ENCODE measurements at places on chromosomes 11 and 22.

- no peaks in the 10 kb centered on the region for H3K27me3 ChIP-seq
- DNase-seq, result no peak
- no peak overlapping the region for H3K4me3 ChIP-seq
- no peaks in the 10 kb centered on the region for H3K4me1 ChIP-seq
- no peak overlapping the region for H3K27ac ChIP-seq
Observed at GRCh38 chr22:16651217-16651616, 58.6 kb upstream of the CCT8L2 start.

DNA sequence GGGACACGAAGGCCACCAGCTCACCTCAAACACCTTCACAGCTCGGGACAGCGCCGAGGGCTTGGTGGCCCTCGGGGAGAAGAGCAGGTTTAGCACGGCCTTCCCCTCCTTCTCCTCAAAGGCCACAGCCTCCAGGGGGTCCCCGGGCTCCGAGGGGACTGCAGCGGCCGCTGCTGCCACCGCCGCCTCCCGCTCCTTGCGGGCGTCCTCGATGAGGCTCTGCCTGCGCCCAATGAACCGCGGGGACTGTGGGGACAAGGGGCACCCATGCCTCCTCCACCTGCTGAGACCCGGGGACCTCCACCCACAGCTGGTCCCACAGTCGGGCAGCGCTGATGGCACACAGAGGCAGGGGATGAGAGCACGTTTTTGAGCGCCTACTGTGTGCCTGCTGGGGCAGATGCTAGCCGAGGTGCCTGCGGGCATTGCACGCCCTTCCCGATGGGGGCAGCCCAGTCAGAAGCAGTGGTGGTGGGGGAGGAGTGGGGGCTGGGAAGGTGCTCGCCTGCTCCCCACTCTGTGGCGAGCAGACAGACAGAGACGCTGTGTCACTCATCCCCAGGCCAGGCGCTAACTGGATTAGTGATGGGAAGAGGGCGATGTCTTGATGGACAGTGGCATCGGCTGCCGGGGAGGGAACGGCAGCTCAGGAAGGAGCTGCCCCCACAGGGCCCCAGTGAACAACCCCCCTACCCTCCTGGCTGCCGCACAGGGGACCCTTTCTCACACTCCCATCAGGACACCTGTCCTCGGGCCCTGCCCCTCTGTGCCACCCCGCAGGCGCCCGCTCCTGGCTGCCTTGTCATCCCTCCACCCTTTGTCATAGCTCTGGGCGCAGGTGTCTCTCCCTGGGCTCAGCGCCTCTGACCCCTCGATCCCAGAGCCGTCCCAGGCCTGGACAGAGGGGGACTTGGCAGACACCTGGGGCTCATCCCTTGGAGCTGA lies 1.7 kb downstream of the TH start:
- no peaks in the 10 kb centered on the region for H3K4me1 ChIP-seq
- DNase-seq, result no peak
- no peak overlapping the region for H3K4me3 ChIP-seq

DNA sequence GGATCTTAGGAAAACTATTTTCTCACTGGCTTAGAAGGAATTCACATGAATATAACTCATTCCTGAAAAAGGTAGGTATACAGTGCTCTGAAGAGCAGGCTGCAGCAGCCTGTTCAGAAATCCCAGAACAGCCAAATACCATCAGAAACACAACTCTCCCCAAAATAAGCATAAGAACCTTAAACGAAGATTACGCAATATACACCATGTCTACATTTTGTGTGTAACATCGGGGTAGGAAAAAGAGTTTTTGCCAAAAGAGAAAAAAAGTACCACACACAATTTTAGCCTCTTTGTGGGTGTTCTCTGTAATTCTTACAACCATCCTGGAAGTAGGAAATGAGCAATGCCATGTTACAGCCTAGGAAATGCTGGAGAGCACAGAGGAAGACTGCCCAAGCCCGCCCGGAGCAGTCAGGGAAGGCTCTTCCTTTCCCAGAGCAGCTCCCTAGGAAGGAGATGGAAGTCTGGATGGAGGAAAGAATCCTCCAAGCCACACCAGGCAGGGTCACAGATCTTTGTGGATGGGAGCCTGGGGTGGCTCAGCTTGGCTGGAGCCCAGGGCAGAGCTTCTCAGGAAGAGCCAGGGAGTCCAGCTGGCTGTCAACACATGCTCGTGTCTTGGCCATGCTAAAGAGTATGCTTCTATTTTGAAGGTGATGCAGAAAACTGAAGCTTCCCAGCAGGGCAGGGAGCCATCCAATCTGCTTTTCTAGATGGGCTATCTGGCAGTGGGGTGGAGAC lies 49.7 kb upstream of the ARFGAP3 start:
- DNase-seq, result peak; percentile 53
- H3K4me1 ChIP-seq, result peaks cover 13% of the 10 kb centered on the region
- H3K27ac ChIP-seq, result peak overlapping the region; percentile 38
- H3K27me3 ChIP-seq, result no peaks in the 10 kb centered on the region
- H3K4me3 ChIP-seq, result no peak overlapping the region

GRCh38 chr11:102685754-102686153 lies 19.8 kb downstream of the MMP27 start:
- no peak for DNase-seq
- no peaks in the 10 kb centered on the region for H3K36me3 ChIP-seq
- no peak overlapping the region for H3K4me3 ChIP-seq
- H3K27me3 ChIP-seq, result 0 out of 2 replicates have a peak, but pooled peaks cover 6% of the 10 kb centered on the region
- no peak overlapping the region for H3K27ac ChIP-seq

GRCh38 chr22:29207562-29208501 lies 2.1 kb downstream of the EMID1 start:
- H3K4me3 ChIP-seq, result no peak overlapping the region
- H3K27me3 ChIP-seq, result peaks cover 19% of the 10 kb centered on the region
- no peak for DNase-seq
- H3K27ac ChIP-seq, result no peak overlapping the region
- no peaks in the 10 kb centered on the region for H3K4me1 ChIP-seq

- DNase-seq, result no peak
- no peaks in the 10 kb centered on the region for H3K4me1 ChIP-seq
- no peak overlapping the region for H3K27ac ChIP-seq
- no peaks in the 10 kb centered on the region for H3K36me3 ChIP-seq
- no peak overlapping the region for H3K4me3 ChIP-seq
Observed at GRCh38 chr11:115128226-115128625, 376.0 kb downstream of the CADM1 start.

- H3K4me3 ChIP-seq, result no peak overlapping the region
- no peaks in the 10 kb centered on the region for H3K4me1 ChIP-seq
- no peaks in the 10 kb centered on the region for H3K36me3 ChIP-seq
- DNase-seq, result no peak
- no peak overlapping the region for H3K27ac ChIP-seq
Observed at GRCh38 chr11:119991022-119991404, 146.9 kb downstream of the TRIM29 start.

- H3K4me1 ChIP-seq, result peaks cover 69% of the 10 kb centered on the region
- no peaks in the 10 kb centered on the region for H3K27me3 ChIP-seq
- peak; percentile 93 for DNase-seq
- H3K36me3 ChIP-seq, result no peaks in the 10 kb centered on the region
Observed at GRCh38 chr22:31173386-31174145, 13.6 kb downstream of the RNF185 start.

- H3K36me3 ChIP-seq, result no peaks in the 10 kb centered on the region
- no peak overlapping the region for H3K27ac ChIP-seq
- no peaks in the 10 kb centered on the region for H3K4me1 ChIP-seq
- DNase-seq, result no peak
Observed at GRCh38 chr11:34616830-34617504, 3.9 kb upstream of the EHF start.

DNA sequence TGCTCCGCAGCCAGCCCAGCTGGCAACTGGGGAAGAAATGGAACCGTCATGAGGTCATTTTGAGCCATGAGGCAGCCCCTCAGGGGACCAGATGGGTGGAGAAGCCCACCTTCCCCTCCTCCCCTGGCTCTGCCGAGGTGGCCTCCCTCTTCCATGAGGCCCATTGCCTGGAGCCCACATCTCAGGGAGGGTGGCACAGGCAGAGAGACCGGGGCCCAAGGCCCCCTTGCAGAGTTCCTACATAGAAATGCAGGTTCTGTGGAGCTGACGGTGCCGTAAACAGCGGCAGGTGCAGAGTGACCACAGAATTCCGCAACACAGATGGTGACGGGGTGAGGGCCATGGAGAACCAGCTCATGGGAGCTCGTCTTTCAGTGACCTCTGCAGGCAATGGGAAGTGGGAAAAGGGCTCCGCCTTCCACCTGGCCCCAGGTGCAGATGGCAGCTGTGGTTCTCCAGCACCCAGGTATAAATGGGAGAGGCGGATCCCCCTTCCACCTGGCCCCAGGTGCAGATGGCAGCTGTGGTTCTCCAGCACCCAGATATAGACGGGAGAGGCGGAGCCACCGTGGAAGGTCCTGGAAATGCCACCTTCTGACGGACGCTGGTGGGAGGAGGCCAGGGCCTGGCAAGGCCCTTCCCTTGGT lies 765.4 kb downstream of the BRD1 start:
- H3K27me3 ChIP-seq, result no peaks in the 10 kb centered on the region
- no peak overlapping the region for H3K4me3 ChIP-seq

DNA sequence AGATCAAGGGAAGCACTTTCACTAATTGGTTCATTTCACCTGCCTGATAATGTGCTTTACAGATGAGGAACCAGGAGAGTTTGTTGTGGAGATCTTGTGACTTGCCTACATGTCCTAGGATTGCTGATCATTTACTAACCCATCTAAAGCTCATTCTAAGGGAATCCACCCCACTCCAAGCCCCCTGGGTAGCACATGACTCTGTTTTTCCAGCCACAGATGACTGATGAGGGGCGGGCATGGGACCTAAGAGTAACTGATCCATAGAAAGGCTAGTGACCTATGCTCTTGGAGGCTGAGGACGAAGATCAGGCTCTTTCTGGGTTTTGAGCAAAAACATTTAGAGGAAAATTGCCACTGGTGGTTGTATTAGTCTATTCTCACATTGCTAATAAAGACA lies 378.1 kb downstream of the CADM1 start:
- no peaks in the 10 kb centered on the region for H3K4me1 ChIP-seq
- no peak overlapping the region for H3K4me3 ChIP-seq
- no peaks in the 10 kb centered on the region for H3K36me3 ChIP-seq
- no peak for DNase-seq
- peaks cover 9% of the 10 kb centered on the region for H3K27me3 ChIP-seq
- H3K27ac ChIP-seq, result no peak overlapping the region

GRCh38 chr11:65588199-65589054 lies 7.2 kb downstream of the KCNK7 start:
- no peak overlapping the region for H3K4me3 ChIP-seq
- H3K4me1 ChIP-seq, result no peaks in the 10 kb centered on the region
- H3K27me3 ChIP-seq, result no peaks in the 10 kb centered on the region
- peak; percentile 64 for DNase-seq
- 0 out of 2 replicates have a peak, but pooled peaks cover 6% of the 10 kb centered on the region for H3K36me3 ChIP-seq
- no peak overlapping the region for H3K27ac ChIP-seq

DNA sequence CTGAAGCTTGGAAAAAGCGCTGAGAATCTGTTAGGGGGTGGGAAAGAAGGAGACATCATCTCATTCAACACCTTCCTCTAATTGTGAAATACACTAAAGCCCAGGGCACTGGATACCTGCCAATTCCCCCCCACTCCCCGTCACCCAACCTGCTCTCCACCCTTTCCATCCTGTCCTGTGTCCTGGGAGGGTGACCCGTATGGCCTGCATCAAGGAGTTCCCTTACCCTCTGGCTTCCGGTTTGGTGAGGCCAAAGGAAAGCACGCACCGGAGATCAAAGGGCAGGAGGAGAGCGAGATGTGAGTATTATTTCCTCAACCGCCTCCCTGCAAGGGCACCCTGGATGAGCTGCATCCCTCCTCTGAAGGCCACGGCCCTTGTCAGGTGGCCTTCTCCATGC lies 65.0 kb upstream of the PTPRJ start:
- DNase-seq, result no peak
- no peaks in the 10 kb centered on the region for H3K27me3 ChIP-seq
- no peaks in the 10 kb centered on the region for H3K36me3 ChIP-seq
- no peak overlapping the region for H3K4me3 ChIP-seq
- H3K27ac ChIP-seq, result no peak overlapping the region
- H3K4me1 ChIP-seq, result peaks cover 24% of the 10 kb centered on the region

DNA sequence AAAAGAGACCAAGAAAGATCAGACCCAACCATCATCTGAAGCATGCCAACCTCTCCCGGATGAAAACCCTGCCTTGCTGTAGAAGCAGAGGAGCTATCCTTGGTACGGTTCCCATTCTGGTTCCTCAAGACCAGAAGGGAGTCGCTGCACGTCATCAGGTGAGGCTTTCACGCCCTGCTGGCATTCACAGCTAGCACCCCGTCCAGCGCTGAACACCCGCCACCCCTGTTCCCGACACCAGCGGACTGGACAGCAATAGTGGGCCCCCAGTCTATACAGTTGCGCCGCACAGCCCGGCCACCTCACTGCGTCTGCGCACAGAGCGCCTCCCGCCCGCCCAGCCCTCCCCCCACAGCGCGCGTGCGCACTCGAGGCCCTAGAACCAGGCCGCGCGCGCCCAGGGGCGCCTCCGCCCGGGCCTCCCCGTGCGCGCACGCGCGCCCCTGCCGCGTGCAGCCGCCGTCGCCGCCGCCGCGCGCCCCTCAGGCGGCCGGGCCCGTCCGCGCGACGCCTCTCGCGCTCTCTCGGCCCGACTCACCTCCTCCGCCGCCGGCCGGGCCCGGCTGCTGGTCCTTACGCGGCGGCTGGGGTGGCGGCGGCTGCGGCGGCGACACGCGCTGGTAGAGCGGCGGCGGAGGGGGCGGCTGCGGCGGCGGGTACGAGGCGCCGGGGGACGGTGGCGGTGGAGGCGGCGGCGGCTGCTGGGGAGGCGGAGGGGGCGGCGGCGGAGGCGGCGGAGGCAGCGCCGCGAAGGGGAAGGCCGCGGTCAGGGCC lies 706 bp downstream of the SF1 start:
- peak overlapping the region; percentile 94 for H3K4me3 ChIP-seq
- peak overlapping the region; percentile 97 for H3K27ac ChIP-seq
- peaks cover 18% of the 10 kb centered on the region for H3K4me1 ChIP-seq
- no peaks in the 10 kb centered on the region for H3K27me3 ChIP-seq
- peak; percentile 92 for DNase-seq

DNA sequence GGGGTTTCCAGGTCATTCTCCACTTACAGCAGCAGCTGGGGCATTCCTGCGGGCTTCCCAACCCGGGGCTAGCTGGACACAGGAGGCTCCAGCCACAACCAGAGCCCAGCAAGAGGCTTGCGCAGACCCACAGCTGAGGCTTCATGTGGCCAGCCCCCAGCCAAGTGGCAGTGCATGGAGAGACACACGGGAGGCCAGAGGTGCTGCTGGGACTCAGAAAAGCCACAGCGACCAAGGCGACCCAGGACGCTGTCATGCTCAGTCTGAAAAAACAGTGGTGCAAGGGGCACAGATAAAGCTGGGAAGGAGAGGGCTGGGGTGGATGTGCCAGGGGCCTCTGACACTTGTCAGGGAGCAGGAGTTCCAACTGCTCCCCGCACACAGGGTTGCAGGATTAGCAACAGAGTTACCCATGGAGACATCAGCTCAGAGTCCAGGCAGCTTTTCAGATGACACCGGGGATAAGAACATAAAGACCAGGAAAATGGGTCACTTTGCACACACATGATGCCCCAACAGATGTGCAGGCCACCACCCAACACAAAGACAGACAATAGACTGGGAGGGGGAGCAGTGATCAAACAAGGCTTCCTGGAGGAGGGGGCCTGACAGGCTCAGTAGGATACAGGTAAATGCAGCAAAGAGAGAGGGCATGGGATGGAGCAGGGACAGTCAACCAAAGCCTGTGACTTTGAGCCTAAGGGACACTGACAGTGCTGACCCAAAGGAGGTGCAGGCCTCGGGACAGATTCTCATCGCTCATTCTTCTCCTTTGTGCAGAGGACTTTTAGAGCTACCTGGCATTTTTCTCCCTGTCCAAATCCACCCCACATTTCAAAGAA lies 6.9 kb upstream of the NEAT1 start:
- peak overlapping the region; percentile 64 for H3K4me3 ChIP-seq
- H3K27me3 ChIP-seq, result no peaks in the 10 kb centered on the region
- H3K36me3 ChIP-seq, result peaks cover 4% of the 10 kb centered on the region

Data from GM23248 (cell line).